H7 (cell line): ENCODE measurements at places on chromosomes 2 and 18.

DNA sequence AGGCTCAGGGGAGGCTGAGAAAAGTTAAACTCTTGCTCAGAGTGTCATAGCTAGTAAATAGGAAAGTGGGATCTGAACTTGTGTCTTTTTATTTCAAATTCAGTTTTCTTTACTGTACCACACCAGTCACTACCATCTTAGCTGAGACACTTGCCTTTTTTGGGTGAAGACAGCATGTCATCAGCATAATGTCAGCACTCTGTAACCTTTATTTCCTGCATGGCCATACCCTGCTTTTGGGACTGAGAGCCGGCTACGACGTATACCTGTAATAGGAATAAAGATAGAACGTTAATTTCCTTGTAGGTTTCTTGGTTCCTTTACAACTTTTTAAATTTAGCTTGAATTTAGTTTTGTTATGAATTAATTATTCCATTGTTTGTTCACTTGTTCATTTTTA is 202.8 kb downstream of the BABAM2 start:
- DNase-seq, result no peak

GRCh38 chr2:9844576-9844975 is 1.3 kb downstream of the TAF1B start:
- no peak for DNase-seq

- no peak for DNase-seq
Measured at GRCh38 chr2:25521126-25521525, 152.3 kb downstream of the DTNB start.

- no peak for DNase-seq
Measured at GRCh38 chr2:42091671-42092070, 43.9 kb downstream of the PKDCC start.

DNA sequence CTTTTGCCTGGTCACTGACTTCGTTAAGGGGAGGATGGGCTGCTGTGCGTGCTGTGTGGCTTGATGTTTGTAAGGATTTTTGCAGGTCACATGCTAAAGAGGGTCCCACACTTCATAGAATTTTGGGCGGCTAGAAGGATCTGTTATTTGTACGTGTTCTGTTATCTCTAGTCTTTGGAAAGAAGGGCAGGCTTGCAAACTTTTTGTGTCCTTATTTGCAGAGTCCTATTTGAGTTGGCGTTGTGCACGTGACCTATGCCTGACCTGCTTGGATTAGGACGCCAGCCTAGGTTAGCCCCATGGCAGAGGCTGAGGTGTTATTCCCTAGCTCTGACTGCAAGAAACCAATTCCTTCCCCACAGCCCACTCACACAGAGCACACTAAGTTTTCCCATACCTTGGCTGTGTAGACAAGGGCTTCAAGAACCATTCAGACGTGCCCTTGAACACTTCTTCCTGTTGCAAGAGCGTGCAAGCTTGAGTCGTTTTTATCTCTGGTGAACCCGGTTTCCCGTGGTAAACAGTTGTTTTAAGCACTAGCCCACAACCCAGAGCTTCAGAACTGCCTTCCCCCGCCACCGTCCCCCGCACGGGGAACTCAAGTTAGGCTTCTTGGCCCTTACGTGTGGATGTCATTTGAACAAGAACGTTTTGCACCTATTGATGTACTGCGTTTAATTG is 94.6 kb downstream of the LDLRAD4 start:
- DNase-seq, result no peak

DNA sequence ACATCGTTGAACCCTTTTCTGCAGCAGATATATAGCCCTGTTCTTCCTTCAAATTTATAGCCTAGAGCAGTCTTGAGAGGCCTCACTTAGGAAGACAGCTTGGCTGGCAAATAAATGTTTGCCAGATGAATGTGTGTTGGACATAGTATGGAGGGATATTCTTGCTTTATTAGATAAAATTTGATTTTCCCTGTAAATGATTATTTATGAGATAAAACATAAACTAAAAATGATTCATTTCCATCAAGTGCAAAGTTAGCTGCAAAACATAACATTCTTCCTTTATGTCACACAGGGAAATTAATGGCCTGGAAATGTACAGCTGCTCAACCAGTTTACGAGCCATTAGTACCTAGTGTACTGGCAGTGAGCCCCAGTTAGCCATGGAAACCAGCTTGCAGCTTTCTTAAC is 82.5 kb downstream of the LIMS1 start:
- DNase-seq, result no peak

DNA sequence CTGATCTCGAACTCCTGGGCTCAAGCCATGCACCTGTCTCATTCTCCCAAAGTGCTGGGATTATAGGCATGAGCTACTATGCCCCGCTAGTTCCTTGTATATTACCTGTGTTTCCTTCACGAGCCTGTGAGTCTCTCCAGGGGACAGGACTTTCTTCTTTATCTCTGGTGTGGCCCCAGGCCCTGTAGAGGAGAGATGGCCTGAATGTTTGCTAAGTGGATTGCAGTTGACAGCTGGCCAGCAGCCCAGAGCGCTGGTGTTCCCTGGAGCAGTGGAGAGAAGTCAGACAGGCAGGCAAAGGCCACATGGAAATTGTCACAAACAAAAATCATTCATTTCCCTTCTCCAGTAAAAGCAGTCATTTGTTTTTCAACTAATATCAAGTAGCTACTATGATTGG is 17.9 kb downstream of the LPIN1 start:
- no peak for DNase-seq

DNA sequence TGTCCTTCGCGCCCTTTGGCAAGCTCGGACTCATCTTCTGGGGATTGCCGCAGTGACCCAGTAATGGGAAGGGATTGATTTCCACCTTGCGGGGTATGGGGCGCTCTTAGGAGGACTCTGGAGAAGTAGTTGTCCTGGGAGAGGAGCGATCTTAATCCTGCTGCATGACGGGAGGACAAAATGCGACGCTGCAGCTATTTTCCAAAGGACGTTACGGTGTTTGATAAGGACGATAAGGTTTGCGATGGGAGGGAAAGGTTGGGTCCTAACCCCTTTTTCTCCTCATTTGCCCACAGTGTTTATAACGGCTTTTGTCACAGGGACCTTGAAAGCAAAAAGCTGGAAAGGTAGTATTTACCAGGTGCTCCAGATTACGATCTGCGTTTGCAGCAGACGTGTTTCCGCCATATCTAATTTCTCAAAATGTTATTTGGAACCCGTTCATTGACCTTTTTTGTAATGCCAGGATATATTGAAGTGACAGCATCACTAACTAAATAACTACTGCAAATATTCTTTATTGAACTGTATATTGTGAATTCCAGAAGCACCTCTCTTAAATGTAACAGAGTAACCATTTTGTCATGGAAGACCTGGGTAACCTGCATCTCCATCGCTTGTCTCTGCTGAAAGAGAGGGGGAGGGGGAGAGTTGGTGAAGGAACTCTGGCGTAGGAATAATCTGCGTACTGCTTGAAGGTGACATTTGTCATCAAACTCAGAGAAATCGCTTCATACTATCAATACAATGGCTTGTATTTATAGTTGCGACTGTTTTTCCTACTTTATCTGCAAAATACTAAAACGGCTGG is 590 bp downstream of the MDH1 start:
- peak; percentile 15 for DNase-seq

GRCh38 chr2:207235621-207236020 is 69.9 kb upstream of the KLF7 start:
- no peak for DNase-seq

DNA sequence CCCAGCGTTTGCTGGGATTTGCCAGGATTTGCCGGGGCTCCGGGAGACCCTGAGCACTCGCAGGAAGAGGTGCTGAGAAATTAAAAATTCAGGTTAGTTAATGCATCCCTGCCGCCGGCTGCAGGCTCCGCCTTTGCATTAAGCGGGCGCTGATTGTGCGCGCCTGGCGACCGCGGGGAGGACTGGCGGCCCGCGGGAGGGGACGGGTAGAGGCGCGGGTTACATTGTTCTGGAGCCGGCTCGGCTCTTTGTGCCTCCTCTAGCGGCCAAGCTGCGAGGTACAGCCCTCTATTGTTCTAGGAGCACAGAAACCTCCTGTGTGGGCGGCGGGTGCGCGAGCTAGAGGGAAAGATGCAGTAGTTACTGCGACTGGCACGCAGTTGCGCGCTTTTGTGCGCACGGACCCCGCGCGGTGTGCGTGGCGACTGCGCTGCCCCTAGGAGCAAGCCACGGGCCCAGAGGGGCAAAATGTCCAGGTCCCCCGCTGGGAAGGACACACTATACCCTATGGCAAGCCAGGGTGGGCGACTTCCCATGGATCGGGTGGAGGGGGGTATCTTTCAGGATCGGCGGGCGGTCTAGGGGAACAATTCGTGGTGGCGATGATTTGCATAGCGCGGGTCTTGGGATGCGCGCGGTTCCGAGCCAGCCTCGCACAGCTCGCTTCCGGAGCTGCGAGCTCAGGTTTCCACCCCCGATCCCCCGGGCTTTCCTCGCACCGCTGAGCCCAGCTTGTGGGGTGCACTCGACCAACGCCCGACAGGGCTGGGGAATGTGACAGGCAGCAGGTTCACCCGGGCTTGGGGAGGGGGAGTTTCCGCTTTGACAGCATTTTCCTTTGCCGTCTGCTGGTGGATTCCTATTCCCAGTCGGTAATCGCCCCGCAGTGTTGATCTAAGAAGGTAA is 2.8 kb downstream of the ONECUT2 start:
- peak; percentile 94 for DNase-seq

- DNase-seq, result no peak
Measured at GRCh38 chr2:8297376-8298231, 384.3 kb upstream of the ID2 start.
